Hindlimb muscle (tissue), 1 donor: ENCODE measurements at places on chromosomes 1 and 21. TPM values are rescaled to one million over a fixed set of nuclear protein-coding genes. Genes with fewer than 3 reads are reported as not detected.

SNX7 gene
- 21.9 TPM for polyA plus RNA-seq

HMGCS2 gene
- polyA plus RNA-seq: not detected

SMCP gene
- not detected for polyA plus RNA-seq

RAD54L gene
- polyA plus RNA-seq: 6.7 TPM

SLC41A1 gene
- 37.9 TPM for polyA plus RNA-seq

OR2L5 gene
- not detected for polyA plus RNA-seq

CRYAA gene
- polyA plus RNA-seq: 0.34 TPM

LCE3D gene
- polyA plus RNA-seq: not detected

FCER1G gene
- 21.4 TPM for polyA plus RNA-seq

KRTAP11-1 gene
- not detected for polyA plus RNA-seq

ADAMTSL4 gene
- polyA plus RNA-seq: 65.4 TPM

SSR2 gene
- 206 TPM for polyA plus RNA-seq

C1orf115 gene
- polyA plus RNA-seq: 11.9 TPM

MAN1C1 gene
- 14.2 TPM for polyA plus RNA-seq

FABP3 gene
- polyA plus RNA-seq: 134 TPM

TENT5C gene
- 2.2 TPM for polyA plus RNA-seq

ASCL5 gene
- polyA plus RNA-seq: 0.70 TPM

GABRD gene
- 1.1 TPM for polyA plus RNA-seq

RSPH1 gene
- 0.28 TPM for polyA plus RNA-seq

TMEM200B gene
- 5.6 TPM for polyA plus RNA-seq

S100A7A gene
- not detected for polyA plus RNA-seq

AVPR1B gene
- polyA plus RNA-seq: 0.14 TPM

TMEM269 gene
- 0.79 TPM for polyA plus RNA-seq

GPR52 gene
- not detected for polyA plus RNA-seq

NFASC gene
- polyA plus RNA-seq: 1.8 TPM

TRMT13 gene
- polyA plus RNA-seq: 25.2 TPM
